ENCODE measurements at places on chromosomes 13 and 19.

DNA sequence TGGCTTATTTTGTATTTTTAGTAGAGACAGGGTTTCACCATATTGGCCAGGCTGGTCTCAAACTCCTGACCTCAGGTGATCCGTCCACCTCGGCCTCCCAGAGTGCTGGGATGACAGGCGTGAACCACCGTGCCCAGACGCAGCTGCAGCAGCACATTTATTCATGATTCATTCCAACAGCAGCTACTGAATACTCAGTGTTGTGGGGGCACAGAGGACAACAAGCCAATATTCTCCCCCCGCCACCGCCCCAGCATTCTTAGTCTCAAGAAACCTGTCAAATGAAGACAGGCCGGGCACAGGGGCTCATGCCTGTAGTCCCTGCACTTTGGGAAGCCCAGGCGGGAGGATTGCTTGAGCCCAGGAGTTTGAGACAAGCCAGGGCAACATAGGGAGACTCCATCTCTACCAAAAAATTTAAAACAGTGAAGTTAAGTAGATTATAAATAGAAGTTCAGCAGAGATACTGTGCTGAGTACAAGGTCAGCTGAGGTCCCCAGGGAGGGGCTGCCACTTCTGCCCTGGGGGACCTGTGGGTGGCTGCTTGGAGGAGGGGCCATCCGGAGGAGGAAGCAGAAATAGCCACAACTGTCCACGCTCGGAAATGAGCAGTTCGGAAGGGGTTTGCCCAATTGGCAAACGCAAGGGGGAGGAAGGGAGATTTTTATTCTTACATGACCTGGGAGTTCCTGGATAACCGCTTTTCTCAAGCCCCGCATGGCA is 4.3 kb downstream of the DOT1L start:
- no peak for DNase-seq

GRCh38 chr19:50427318-50427925 is 5.3 kb upstream of the MYBPC2 start:
- DNase-seq, result no peak

- DNase-seq, result no peak
These were observed 8.7 kb downstream of the RPL36 start for GRCh38 chr19:5698635-5699422.

GRCh38 chr13:36130193-36130551 is 1.0 kb downstream of the DCLK1 start:
- DNase-seq, result no peak

GRCh38 chr13:59332966-59333365 is 830.8 kb downstream of the DIAPH3 start:
- DNase-seq, result no peak

DNA sequence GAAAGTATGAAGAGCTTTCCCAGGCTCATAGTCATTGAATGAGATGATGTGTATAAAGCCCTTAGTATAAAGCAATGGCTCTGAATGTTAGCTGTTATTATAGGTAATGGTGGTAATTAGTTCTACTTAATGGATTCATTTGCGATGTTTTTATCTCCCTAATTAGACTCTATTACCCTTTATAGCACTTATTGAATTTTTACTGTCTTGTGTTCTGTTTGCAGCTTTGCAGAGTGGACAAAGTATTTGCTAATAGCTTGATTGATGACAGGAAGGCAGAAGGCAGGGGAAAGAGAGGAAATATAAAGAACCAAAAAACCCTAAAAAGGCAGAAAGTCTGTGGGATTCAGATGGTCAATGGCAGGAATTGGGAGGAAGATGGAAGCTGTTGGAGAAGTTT is 524.4 kb upstream of the SPRY2 start:
- DNase-seq, result no peak

DNA sequence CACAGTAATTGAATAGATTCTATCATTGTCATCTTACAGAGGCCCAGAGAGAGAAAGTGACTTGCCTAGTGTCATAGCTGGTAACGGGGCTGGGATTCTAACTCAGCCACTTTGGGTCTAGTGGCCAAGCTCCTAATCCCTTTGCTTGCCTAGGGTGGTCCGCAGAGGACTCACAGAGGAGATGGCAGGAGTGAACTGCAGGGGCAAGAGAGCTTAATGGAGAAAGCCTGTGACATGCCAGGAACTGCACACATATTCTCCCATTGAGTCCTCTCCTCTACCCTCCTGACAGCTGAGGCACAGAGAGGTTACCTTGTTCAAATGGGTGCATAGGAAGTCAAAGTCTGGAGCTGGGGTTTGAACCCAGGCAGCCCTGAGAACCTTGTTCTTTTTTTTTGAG is 2.7 kb downstream of the LSR start:
- DNase-seq, result no peak

DNA sequence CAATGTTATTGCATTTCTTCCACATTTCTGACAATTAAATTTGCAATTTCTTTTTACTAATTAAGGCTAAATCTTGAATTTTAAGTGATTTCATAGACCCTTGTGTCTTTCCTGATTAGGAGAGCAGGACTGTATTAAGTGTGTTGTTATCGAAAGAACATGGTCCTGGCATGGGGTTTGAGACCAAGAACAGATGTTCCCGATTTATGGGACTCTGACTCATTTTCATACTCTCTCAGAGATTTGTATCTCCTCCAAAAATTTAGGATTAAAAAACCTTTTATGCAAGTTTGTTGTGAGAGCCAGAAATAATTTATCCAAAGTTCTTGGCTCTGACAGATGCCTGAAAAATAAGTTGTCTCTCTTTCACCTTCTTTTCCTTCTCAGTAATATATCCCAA is 589.3 kb upstream of the ARGLU1 start:
- DNase-seq, result peak; percentile 9

DNA sequence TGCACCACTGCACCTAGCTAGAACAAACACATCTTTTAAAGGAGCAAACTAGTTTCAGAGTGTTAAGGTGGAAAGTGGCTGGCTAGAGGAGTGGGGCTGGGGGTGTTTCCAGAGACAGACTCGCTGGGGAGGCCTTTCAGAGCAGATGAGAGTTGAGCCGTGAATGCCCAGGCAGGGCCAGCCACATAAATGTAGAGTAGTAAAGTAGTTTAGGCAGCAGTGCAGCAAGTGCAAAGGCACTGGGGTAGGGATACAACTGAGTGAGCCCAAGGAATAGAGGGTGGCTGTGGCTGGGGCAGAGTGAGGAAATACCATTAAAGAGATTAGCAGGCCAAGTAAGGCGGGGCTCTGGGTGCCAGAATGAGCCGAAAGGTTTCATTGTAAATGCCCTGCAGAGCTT is 72.0 kb downstream of the ALOX5AP start:
- DNase-seq, result no peak

- no peak for DNase-seq
These were observed 1921.2 kb upstream of the PRR20A start for GRCh38 chr13:55219538-55219937.

DNA sequence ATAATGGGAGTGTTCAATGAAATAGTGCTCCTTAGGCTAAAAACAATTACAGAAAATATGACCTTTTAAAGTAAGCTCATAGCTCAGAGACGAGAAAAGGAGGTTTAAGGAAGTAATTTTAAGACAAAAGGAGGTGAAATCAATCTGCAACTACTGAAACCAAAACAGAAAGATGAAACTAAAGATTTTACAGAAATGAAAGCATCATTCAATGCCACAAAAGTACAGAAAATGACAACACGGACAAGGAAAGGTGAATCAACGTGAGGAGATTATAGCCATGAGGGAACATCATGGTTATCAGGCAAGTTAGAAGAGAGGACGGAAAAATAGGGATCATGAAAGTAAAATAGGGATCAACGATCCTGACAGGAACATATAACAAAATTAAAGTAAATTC is 745.2 kb downstream of the PCDH17 start:
- no peak for DNase-seq

DNA sequence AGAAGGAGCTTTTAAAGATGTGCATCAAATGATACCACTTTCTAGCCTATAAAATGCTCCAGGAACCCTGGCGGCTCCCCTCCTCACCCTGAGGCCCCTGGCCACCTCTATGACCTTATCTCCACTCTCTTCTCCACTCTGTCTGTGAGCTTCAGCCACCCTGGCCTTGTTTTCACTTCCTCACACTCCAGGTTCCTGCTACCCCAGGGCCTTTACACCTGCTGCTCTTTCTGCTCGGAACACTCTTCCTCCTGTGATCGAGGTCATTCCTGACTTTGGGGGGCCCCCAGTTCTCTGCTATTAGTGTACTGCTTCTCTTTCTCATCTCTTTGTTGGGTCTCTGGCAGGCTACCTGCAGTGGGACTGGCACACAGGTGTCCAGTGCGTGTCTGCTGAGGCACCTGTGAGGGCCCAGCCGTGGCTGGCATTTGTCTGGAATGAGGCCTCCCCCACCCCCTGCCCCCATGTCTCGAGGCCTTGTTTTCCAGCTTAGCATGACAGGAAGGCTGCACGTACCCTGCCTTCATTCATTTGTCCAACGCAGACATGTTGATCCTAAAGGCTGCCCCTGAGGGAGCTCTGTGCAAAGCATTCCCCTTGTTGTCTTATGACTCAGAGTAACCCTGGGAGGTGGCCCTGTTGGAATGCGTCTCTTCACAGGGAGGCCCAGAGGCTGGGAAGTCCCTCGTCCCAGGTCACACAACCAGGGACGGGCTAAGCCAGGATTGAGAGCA is 2.3 kb downstream of the DDA1 start:
- DNase-seq, result peak; percentile 41

DNA sequence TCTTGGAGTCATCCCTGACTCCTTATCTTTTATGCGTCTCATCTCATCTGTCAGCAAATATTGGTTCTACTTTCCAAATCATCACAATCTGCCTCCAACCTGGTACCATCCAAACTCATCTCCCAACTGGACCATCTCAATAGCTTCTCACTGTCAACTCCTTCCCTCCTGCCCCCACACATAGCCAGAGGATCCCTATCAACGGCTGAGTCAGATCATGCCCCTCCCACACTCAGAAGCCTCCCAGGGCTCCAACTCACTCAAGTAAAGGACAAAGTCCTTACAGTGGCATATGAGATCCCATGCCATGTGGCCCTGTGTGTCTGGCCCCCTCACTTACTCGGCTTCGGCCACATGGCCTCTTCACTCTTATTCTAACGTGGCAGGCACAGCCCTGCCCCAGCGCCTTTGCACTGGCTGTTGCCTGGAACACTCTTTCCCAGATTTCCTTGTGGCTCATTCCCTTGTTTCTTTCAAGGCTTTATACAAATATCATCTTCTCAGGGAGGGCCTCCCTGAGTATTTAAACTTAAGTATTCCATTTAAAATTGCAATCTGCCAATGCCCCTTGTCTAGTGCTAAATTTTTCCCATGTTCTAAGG is 4.3 kb downstream of the SPRED3 start:
- DNase-seq, result no peak

DNA sequence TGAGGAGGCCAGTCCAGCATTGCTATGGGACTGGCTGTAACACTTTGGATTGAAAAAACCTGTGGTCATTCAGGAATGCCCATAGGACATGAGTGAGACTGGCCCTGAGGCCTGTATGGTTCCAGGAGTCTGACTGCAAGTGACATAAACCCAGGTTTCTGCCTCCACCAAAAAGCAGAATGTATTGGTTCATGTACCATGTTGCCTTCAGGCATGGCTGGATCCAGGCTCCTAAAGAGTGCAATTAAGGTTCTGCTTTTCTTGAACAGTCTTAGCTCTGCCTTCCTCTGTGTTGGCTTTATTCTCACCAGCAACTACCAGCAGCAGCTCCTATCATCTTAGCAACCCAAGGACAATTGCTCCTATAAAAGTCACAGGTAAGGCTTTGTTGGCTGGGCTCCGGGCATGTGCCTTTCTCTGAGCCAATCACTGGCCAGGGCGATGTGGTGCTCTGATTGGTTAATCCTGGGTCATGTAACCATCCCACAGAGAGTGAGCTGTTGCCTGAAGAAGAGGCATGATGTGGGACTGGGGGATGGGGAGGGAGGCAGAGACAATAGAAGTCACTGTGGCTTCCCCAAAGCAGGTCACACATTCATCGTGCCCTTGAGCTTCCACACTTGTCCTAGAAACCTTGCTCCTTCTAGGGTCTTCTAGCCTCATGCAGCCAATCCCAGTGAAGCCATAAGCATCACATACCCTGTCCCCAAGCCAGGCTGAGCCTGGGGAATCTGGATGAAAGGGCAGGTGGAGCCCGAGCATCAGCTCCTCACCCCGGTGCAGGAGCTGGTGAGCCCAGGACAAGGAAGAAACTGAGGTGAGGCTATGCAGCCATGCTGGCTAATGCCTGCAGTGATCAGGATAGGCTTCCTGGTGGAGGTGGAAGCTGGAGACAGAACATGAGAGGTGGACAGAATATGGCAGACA is 123.9 kb downstream of the URI1 start:
- no peak for DNase-seq

DNA sequence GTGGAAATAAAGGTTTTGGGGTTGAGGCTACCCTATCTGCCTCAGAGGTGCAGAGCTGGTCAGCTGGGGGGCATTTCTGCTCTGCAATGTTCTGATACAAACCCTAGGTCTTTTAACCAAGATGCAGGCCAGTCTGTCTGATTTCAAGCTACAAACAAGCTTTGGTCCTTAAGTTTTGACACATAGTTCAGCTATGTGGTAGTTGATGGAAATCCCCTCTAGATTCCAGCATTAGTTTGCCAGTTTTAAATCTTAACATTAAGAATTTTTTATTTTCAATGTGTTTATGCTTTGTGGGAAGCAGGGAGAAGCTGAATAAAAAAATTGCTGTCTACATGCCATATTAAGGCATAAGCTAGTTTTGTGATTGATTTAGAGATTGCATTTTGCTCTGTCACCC is 225.7 kb downstream of the LMO7 start:
- DNase-seq, result no peak

- DNase-seq, result no peak
These were observed 10.5 kb downstream of the NECTIN2 start for GRCh38 chr19:44856421-44857083.

DNA sequence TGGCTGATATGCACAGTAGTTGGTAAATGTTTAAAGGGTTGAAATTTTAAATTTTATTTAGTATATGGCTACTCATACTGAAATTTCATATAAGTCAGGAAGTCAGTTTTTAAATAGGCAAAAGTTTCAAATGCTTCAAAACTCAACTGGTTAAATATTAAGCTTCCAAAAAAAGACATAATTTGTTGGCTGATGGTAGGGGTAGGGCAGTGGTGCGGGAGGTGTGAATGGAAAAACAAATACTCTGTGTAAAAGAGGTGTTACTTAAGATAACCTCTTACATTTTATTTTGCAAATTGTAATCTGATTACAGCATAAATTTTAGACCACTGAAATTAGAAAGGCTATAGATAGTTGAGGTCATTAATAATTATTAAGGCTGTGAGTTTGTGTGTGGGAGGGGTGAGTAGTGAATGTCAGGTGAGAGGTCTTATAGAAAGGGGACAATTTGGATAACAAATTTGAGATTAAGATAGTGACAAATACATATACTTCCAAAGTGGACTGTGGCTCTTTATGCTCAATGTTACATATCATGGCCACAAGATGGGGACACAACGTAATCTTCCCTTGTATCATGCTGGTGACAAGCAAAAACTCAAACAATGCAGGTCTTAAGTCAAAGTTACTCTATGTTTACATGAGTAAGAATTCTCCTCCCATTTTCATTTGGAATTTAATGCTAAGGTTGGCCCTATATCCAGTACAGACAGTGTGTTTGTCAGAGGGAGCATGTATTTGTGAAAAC is 36.6 kb upstream of the OXGR1 start:
- DNase-seq, result no peak

All from amniotic stem cell (primary cell).